ENCODE measurements at places on chromosomes 2 and 18.

DNA sequence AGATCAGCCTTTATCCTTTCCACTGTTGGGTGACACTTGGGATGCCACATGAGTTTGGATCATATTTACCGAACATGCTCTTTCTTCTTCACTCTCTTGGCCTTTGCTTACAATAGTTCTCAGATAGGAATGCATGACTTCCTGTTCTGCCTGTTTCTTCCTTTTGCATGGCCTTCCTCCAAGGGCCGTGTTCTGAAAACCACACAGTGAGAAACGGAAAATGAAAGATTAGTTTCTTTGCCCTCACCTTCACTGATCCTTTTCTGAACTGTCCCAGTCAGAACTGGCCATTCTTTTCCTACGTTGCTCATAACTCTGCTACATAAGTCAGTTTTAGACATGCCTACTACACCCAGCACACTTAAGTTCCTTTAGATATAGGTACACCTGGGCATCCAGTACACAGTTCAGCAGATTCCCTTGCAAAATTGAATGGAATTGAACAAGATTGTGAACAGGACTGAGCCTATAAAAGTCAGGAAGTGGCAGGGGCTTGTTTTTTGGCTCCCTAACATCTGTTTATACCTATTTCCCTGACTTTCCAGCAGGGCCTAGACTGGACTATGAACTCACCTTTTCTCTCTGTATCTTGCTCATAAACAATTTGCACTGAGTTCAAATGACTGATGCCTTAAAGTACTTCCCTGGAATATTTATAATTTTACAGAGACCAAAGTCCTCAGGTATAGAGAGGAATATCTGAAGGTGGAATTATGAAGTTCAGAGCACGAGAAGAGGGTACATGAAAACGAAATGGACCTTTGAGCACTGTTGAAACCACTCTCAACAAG lies 186.4 kb upstream of the ST6GAL2 start:
- DNase-seq: no peak

DNA sequence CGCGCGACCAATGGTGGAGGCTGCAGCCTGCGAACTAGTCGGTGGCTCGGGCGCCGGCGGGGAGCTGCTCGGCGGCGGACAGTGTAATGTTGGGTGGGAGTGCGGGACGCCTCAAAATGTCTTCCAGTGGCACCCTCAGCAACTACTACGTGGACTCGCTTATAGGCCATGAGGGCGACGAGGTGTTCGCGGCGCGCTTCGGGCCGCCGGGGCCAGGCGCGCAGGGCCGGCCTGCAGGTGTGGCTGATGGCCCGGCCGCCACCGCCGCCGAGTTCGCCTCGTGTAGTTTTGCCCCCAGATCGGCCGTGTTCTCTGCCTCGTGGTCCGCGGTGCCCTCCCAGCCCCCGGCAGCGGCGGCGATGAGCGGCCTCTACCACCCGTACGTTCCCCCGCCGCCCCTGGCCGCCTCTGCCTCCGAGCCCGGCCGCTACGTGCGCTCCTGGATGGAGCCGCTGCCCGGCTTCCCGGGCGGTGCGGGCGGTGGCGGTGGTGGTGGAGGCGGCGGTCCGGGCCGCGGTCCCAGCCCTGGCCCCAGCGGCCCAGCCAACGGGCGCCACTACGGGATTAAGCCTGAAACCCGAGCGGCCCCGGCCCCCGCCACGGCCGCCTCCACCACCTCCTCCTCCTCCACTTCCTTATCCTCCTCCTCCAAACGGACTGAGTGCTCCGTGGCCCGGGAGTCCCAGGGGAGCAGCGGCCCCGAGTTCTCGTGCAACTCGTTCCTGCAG lies at the start of gene HOXD9:
TSS of gene HOXD9 (plus strand) at position 37 of the 728 bp plus-strand sequence. CDS start at position 87, 50 bp downstream.
- DNase-seq: no peak

GRCh38 chr2:221612161-221612560 lies 40.1 kb upstream of the EPHA4 start:
- no peak for DNase-seq

DNA sequence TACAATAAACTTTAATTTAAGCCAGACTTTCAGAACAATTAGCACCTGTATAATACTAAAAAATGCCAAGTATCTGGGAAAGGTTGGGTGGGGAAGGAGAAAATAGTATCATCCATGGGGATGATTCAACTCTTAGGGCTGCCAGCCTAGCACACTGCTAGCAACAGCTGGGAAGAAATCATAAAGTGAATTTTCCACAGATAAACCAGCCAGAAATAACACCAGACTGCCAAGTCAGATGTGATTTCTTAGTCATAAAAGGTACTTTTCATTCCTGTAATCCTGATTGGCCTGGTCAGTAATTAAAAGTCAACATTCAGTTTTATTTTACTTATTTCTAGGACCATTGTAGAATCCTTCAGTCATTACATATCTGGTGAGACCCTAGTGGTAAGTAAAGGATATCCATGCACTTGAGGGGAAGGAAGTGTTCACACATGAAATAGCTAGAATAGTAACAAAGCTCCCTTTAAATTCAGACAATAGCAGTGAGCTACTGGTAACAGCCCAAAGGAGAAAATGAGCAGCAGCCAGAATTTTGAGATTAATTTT lies 59.4 kb downstream of the LIMS1 start:
- DNase-seq: no peak

GRCh38 chr2:25632396-25632795 lies 41.0 kb downstream of the DTNB start:
- no peak for DNase-seq

DNA sequence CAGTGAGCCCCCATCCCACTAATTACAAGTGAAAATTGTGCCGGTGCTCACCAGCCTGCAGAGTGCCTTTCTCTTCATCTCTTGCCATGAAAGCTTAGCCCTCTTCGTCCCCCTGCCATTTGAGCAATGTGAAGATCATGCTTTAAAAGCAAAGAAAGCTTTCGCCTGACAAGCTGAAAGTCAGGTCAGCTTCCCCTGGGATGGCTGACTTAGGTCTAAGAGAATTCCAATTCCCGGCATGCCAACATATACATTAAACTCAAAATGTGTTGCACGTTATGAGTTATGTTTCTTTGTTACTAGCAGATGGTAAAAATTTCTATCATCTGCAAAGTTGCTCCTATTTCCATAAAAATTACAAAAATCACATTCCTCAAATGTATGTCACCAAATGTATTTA lies 129.8 kb downstream of the AFF3 start:
- DNase-seq: no peak

DNA sequence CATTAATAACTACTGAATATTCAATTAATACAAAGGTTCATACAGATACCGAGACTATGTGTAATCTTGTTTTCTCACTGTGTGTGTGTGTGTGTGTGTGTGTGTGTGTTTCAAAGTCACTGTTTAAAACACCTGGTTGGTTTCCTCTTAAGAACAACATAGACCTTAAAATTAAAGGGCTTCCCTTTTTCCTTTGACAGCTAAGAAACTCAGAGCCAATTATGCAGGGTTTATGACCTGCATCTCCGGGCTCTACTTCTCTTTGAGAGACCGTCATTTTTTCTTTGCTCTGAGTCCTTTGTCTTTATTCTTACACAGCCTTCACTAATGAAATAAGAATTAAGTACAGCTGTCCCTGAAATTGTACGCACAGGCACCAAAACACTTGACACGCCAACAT lies 145.6 kb downstream of the HDAC4 start:
- no peak for DNase-seq

DNA sequence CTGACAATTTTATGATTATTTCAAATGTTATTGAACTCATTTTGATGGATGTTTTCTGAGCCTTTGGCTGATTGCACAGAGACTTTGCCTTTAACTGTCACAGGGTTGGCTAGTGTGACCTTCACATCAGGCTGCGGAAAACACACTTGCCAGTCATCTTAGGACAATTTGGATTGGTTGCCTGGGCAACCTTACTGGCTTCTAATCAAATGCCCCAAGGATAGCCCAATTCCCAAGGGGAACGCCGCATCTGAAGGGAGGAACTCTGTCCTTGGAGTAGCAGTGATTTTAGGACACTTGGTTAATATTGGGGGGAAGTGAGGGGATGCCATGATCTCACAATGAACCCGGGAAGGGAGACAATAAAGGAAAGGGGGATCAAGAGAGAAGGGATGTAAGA lies 29.5 kb downstream of the OSBPL6 start:
- DNase-seq: no peak

GRCh38 chr2:46318579-46319460 lies 21.6 kb downstream of the EPAS1 start:
- DNase-seq: no peak

GRCh38 chr2:9169349-9170107 lies 37.1 kb upstream of the ASAP2 start:
- DNase-seq: no peak

- DNase-seq: no peak
Measured at GRCh38 chr18:23479829-23480505, 23.3 kb upstream of the RMC1 start.

- no peak for DNase-seq
Measured at GRCh38 chr2:25322312-25322711, 19.4 kb downstream of the DNMT3A start.

DNA sequence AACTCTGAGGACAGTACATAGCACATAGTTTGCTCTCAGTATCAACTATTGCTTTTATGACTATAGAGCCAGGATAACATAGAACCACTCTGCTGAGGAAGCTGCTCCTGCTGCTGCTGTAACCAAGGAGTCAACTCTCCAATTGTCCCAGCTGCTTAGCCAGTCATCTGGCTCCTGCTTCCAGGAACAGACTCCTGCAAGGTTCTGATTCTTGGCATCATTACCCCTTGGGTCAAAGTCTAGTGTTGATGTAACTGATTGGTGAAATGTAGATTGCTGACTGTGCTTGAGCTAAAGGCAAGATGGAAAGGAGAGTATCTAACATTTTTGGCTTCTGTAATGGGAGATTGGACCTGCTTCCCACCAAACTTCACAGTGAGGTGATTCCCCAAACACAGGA lies 261.9 kb upstream of the FSHR start:
- DNase-seq: no peak

DNA sequence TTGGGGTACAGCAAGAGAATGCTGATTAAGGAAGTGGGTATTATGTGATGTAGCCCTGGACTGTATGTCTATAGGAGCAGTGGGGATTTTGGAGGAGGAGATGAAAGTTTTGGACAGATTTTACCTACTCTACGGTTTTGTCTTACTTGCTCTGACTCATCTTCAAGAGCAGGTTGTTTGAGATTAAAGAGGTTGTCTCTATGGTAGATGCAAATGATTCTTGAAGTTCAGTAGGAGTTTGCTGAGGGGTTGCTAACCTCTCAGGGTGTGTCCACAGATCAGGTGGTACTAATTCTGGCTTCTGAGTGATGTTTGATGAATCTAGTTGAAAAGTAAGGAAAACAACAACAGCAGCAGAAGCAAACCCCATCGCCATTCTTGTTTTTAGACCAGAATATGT lies 9.7 kb upstream of the SERPINB12 start:
- no peak for DNase-seq

DNA sequence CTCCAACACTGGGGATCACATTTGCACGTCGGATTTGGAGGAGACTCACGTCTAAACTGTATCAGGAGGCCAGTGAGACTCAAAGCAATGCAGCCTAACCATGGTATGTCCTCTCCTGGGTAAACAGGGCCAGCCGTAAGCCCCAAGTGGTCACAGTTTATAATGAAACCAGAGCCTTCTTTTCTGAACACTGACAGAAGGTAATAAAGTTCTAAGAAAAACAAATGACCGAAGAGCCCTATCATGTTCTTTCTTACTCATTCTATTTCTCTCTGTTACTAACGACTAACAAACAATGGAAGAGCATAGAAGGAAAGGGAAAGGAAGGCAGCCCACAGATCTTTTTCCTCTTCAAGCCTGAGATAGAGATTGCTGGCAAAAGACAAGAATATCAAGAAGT lies 796.8 kb upstream of the SOX11 start:
- no peak for DNase-seq
